ENCODE measurements at places on chromosomes 4 and X.

DNA sequence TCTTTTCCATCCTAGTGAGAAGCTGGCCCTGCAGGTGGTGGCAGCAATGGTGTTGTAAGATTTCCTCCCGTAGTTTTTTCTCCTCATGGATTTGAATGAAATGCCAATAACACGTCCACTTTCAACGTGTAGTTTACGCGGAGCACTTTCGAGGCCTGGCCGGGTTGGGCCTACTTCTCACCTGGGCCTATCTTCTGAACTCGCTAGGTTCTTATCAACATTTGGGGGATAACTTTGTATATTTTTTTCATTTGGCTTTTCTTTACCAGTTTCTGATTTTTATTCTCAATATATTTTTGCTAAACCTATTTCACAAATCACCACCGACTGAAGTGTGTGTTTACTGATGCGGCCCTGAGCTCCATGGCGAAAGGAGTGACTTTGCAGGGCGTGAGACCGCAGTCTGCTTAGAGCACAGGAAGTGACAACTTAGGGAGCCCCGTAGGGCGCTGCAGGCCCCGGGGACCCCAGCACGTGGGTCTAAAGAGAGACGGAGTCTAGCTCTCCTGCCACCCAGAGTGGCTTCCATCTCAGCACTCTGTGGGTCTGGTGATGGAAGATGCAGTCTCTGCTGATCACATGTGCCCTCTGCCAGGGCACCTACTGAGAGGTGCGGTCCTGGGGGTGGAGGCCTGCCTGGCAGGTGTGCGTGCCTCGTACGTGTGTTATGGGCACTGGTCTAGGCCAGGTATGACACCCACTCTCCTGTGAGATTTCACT lies 29.1 kb downstream of the NELFA start:
- DNase-seq, result no peak

- peak; percentile 7 for DNase-seq
Observed at GRCh38 chr4:26916195-26916594, 55.6 kb downstream of the STIM2 start.

DNA sequence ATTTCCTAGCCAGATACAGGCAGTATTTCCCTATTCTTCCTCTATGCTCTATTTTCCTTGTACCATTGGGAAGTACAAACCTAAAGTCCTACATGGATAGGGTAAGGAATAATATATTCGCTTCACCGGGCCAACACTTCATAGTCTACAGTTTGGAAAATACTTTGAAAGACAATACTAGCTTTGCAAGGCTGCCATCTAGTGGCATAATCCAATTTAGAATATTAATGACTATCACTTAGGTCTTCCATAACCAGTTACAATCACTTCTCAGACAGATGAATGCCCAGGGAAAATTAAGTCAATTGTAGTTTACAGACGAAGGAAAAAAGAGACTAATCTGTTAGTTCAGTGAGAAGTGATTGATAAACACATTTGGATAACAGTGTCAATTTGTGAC lies 141.0 kb upstream of the FAM47C start:
- peak; percentile 2 for DNase-seq

DNA sequence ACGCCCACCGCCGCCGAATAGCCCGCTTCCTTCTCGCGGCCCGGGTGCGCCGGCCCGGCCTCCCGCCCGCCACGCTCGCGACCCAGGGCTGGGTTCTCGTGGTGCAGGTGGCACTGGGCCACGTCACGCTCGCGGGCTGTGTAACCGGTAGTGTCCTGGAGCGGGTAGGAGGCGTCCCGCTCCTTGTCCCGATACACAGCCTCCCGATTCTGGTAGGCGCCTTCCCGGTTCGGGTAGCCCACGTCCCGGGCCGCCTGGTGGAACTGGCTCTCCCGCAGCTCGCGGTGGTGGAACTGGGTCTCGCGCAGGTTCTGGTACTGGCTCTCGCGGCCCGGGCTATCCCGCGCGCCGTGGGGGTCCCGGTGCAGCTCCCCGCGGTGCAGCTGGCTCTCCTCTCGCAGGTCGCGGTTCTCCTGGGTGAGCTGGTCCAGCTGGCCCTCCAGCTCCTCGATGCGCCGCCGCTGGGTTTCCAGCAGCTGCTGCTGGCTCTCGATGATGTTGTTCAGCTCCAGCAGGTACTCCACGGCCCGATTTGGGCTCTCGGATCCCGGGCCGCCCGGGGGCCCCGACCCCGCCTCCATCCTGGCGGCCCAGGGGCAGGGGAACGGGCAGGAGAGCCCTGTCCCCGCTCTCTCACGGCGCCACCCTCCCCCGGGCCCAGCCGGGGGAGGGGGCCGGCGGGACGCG lies 39.3 kb upstream of the IQSEC2 start:
- no peak for DNase-seq

DNA sequence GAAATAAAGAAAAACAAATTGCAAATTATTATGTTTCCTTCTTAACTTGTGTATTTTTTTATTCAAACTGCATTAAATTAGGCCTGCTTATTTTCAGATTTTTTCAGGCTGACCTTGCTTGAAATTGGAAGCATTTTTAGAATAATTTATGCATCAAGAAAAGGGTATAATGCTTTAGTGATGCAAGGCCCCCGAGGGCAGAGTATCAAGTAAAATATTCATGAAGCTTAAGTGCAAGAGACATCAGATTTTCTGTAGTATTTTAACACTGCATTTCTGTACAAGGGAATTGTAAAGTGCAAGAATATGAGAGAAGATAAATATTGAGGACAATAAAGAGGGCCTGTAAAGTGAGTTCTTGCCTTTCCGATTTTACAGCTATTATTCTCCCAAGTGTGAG lies 485.8 kb upstream of the ATOH1 start:
- DNase-seq, result no peak

GRCh38 chrX:73849073-73849472 lies 286.1 kb downstream of the CHIC1 start:
- no peak for DNase-seq

DNA sequence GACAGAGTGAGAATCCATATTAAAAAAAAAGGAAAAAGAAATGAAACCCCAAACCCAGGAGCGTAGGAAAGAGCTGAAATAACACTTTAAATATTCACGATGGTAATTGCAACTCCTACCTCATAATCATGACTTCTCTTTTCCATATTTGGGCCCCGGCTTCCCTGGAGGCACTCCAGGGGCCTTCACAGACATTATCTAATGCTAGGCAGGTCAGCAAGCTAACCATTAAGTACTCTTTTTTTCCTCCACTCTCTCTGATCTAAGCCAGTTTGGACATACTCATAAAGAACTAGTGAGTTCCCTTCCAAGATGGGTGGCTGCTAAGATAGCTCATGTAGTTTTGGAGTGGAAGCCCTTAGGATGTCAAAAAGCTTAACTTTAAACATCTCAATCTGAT lies 83.2 kb downstream of the SH3KBP1 start:
- no peak for DNase-seq

- DNase-seq, result no peak
Observed at GRCh38 chr4:177033632-177034031, 240.9 kb upstream of the VEGFC start.

DNA sequence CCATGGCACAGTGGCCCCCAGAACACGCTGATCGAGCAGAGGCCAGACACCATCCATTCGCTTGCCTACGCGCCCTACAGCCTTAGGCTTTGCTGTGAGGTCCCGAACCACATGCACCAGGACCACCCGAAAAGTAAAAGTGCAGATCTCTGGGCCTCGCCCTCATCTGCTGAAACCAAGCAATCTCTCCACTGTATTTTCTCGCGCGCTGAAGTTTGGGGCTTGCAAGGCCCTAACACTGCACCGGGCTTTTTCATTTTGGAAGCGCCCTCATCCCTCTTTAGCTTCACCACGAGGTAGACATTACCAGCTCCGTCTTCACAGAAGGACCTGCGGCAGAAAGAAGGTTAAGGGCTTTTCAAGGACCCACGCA lies 21.2 kb downstream of the NKX3-2 start:
- no peak for DNase-seq

GRCh38 chr4:40321574-40322275 lies 13.4 kb upstream of the CHRNA9 start:
- DNase-seq, result peak; percentile 28

- DNase-seq, result no peak
Observed at GRCh38 chr4:80075995-80076675, 3.1 kb upstream of the ANTXR2 start.

DNA sequence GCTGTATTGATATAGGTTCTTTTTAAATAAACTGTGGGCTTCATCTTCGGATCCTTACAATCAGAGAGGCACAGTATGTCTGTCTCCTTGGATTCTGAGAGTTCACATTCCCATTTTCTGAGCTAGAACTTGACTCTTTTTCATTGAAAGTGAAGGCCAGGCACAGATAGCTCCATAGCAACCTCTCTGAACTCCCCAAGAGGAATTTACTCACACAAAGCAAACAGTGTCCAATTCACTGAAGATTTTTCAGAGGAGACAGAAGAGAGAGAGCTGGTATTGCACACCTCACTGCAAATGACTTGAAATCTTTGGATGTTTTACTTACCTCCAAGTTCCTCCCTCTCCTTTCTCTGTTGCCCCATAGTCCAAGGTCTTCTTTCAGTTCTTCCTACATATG lies 130.9 kb upstream of the CASK start:
- no peak for DNase-seq

DNA sequence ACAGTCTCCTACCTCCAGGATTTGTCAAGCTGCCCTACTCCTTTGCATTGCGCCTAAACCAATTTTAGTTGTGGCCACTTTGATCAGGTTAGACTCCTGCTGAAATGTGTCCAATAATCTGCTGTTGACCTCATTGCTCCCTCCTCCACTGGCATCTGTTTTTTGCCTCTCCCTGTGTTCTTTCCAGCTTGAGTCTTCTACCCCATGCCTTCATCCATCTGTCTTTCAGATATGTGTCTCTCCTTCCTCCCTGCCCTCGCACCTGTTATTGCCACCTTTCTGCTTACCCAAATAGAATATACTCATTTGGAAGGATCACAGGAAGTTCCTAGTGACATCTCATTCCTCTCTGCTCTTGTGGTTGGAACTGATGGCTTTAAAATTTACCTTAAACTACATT lies 366.6 kb upstream of the CLNK start:
- DNase-seq, result no peak

GRCh38 chr4:169440446-169440845 lies 169.7 kb upstream of the SH3RF1 start:
- DNase-seq, result no peak

DNA sequence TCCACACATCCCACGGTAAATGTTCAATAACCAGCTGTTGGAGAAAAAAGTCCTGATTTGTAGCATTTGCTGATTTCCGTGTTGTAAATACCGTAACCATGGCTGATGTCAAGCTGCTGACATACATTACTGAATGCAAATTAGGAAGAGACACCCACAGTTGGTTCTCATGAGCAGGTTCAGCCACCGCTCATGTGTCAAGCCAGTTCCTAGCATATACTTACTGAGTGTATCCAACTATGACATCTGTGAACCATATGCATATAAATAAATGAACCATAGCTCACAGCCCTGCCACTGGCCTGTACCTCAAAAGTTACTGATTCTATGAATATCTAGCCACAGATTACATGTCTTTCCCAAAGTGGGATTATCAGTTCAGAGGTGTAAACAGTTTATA lies 29.5 kb downstream of the FHDC1 start:
- DNase-seq, result no peak

- DNase-seq, result no peak
Observed at GRCh38 chrX:111869639-111870034, 6.3 kb upstream of the TRPC5OS start.

DNA sequence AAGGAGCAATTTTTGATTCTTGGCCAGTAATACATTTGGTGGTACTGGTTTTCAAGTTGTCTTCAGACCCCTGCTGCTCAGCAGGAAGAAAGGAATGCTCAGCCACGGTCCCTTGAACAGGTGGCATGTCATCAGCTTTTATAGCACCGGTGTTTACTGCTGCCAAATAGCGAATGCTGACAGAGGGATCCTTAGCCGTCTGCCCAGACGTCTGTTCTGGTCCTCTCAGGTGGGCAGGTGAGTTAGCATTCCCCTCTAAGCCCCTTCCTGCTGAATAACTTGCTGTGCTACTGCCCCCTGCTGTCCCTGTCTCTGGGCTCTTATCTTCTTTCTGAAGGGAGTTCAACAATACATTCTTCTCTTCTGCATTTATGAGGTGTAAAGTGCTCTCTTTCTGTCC lies 28.4 kb downstream of the BOD1L1 start:
- DNase-seq, result no peak

DNA sequence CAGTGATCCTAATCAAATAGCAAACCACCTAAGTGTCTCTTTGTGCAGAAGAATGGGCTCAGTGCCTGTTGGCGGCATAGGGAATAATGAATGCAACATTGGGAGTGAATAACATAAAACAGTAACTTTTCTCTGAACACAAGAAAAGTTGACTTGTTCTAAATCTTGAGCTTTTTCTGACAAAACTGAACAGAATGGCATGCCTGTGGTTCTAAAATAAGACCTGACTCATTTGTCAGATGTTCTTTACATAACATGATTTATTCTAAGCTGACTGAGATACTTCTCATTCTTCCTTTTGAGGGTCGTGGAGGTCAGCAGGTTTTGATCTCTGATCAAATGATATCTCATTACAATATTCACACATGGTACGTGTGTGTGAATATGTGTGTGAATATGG lies 165.4 kb upstream of the WDR1 start:
- DNase-seq, result no peak

GRCh38 chrX:105109936-105110335 lies 110.6 kb downstream of the TEX13A start:
- DNase-seq, result no peak

DNA sequence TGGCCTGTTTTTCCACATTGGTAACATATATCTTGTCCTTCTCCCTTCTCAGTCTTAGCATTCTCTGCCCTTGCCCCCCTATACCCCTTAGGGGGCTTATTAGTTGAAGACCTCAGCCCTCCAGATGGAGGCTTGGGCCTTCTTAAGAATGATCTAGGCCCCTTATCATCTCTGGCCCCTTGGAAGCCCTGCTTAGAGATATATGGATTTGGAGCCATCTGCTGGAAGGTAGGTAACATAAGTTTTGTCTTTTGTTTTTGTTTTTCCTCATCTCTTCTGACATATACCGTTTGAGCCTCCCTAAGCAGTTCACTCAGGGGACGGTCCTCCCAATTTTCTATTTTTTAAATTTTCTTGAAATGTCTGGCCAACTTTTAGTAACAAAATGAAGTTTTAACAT lies 48.3 kb upstream of the NAP1L2 start:
- no peak for DNase-seq

DNA sequence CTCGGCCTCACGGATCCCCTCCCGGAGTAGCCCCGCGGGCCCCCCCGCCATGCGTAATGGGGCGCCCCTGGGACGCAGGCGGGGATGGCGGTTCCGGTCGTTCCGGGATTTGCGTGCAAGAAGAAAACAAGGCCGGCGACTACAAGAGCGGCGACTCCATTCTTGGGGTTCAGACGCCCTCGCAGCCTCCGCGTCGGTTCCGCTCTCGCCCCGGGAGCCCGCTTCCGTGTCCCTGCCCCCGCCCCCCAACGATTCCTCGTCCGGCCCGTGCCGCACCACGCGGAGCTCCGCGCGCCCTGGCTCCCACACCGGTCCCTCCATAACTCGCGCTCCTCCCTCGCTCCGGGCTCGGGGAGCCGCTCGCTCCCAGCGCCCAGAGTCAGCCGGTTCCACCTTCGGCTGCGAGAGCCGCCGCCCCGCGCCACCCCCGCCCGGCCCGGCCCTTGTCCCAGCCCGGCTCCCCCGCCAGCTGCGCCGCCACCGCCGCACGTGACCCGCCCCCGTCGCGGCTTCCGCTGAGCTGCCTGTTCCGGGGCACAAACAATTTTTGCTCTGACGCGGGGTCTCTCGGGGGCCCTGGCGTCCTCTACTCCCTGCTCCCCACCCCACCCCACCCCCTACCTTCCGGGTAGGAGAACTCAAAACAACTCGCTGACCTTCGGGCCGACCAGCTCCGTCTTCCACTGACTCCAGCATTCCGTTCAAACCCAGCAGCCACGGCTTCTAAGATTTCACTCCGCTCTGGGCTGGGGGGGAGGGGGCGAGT lies 78.8 kb upstream of the BCOR start:
- DNase-seq, result peak; percentile 17

Data from NCI-H2029 (cell line).